ENCODE measurements at places on chromosomes 3 and 15.

DNA sequence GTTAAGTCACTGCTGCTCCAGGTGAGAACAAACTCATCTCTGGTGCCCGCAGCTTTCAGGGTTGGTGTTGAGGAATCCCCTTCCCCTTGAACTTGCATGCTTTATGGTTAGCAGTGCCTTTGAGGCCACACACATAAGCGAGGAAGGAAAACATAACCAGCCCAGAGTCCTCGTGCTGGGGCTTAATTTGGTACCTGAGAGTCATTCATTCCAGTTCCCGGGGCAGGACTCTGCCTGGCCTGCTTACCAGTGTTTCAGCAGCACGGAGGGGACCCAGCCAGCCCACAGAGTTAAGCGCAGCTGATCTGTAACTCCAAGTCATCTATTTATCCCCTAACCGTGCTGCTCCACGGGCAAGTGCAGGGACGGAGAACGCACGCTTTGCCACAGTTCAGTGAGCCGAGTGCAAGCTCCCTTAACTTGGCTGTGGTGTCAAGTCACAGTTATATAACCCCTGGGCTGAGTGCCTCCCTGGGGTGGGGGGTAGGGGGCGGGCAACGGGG, 302.3 kb upstream of the ICE2 start:
- DNase-seq: no peak

DNA sequence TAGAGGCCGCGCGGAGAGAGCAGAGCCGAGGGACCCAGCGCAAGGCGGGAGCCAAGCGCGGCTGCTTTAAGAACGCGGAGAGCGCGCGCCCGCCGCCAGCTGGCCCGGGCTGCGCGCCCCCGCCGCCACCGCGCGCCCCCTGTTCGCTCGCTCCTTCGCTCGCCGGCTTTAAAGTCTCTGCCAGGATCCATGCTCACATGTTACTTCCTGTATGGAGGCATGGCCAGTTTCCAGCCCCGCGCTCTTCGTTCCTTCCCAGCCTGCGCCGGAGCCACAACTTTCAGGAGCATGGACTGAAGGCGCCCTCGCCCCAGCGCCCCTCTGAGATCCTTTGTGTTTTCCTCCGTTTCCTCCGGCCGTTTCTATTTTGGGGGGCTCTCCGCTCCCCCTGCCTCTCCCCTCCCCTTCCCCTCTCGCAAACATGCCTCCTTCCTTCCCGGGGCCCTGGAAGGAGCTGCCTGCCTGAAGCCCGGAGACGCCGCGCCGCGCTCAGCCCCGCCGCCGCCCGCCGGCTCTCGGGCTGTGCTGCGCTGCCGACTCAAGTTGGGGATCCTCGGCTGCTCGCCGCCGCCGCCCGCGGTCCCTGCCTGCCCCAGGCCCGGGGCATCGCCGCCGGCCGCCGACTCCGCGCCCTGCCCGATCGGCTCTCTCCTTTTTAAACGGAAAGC, at the start of gene PTPRG:
Gene PTPRG, plus strand, starts transcription at position 198 of the 668 bp plus-strand sequence. CDS start 717 bp downstream, outside the sequence.
- DNase-seq: peak; percentile 84

DNA sequence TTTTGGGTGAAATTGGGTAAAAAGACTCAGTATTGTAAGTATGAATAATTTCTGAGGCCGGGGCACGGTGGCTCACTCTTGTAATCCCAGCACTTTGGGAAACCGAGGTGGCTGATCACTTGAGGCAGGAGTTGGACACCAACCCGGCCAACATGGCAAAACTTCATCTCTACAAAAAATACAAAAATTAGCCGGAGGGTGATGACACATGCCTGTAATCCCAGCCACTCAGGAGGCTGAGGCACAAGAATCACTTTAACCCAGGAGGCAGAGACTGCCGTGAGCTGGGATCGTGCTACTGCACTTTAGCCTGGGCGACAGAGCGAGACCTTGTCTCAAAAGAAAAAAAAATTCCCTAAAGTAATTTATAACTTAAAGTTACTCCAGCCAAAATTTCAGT, 162.2 kb downstream of the APBA2 start:
- no peak for DNase-seq

DNA sequence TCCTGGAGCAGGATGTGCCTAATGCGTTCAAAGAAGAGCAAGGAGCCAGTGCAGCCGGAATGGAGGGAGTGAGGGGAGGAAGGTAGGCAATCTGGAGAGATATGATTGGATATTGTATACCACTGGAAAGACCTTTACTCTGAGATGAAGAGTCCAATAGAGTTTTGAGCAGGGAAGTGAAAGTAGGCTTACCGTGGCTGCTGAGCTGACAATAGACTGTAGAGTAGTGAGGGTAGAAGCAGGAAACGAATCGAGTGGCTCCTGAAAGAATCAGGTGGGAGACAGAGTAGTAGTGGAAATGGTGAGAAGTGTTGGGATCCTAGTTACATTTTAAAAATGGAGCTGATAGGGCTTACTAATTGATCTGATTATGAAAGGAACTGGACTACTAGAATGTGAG, 51.8 kb upstream of the NUDT16 start:
- DNase-seq: no peak

DNA sequence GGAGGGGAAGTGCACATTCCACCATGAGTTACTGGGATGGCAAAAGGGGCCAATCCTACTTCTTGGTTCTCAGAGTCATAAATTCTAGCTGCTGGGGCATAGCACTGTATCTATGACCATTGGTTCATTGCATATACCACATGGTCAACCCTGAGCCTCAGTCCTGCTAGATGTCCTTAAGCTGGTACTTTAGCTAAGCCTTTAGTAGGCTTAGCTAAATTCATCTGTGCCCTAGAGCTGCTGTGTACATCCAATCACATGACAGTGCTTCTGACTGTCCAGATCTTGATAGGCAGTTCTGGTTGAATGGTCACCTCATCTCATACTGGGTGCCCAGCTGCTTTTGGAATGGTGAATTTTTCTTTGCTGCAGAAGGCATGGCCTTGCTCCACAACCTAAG, 8.2 kb downstream of the NDUFB4 start:
- no peak for DNase-seq

DNA sequence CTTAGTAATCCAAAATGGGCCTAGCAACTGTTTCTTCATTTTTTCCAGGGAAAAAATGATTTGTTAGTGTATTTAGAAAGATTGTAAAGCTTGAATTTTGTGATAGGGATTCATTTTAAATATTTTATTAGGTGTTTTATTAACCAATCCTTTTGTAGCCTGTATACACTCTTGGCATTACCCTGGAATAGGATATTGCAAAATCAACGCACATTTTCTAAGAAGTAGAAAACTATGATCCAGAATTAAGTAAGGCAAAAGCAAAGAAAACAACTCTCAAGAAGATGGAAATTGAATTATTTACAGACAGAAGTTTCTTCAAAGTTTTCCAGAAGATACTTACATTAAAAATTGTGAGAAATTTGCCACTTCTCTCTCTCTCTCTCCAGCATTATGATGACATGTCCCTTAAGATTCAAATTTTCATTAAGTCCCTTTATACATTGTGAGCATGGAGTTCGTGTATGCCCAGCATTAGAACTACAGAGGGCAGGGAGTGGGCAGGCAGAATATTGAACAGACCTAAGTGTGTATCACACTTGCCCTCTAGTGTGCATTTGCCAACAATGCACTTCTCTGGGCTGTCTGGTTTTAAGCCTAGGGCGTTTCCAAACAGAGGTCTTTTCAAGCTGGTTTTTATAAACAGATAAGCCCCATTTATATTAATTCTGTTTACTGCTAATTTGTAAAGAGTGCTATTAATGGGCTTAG, 28.5 kb upstream of the CMSS1 start:
- peak; percentile 56 for DNase-seq

DNA sequence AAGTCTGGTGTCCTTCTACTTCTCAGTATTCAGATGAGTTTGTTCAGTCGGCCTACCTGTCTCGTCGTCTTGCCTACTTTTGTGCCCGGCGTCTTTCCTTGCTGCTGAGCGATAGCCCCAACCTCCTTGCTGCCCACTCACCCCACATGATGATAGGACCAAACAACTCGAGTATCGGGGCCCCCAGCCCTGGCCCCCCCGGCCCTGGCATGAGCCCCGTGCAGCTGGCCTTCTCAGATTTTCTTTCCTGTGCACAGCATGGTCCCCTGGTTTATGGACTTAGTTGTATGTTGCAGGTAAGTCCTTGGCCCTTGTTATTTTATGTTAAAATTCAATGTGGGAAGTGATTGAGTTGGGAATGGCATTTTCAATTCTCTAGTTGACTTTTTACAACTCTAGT, 43.2 kb downstream of the GPR171 start:
- DNase-seq: no peak

Data from NCI-H2081 (cell line).